ENCODE measurements at places on chromosomes 16 and 17. TPM values are rescaled to one million over a fixed set of nuclear protein-coding genes. Genes with fewer than 3 reads are reported as not detected.
A peak's percentile ranks its signal among the peaks of the same experiment; 100 is the strongest.

DNA sequence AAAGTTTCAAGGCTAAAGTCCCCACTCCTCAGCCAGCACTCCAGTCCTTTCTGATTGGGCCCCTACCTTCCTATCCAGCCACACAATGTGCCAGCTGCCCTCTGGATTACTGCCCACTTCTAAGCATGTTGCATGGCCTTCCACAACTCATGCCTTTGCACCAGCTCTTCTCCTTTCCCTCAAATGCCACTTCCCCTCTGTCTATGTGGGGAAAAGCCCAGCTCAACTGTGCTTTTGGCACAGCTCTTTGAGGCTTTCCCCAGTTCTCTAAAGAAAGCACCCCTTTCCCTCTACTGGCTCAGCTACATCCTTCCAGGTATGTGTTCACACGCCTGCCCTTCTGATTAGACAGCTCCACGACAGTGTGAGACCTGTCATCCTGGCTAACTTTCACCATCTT, 18.5 kb downstream of the GTF3C1 start:
- DNase-seq: no peak

GRCh38 chr16:77064037-77064436, 127.0 kb upstream of the MON1B start:
- no peak for DNase-seq

- peak; percentile 34 for DNase-seq
Observed at GRCh38 chr17:10135539-10136257, 62.7 kb downstream of the GAS7 start.

- no peak for DNase-seq
Observed at GRCh38 chr17:40963838-40964237, 2.9 kb downstream of the KRT39 start.

- DNase-seq: peak; percentile 78
Observed at GRCh38 chr16:56866955-56867830, 2.2 kb downstream of the SLC12A3 start.

- no peak for DNase-seq
Observed at GRCh38 chr16:2970563-2970962, 1.4 kb downstream of the PAQR4 start.

GRCh38 chr17:412211-413015, 59.8 kb upstream of the RPH3AL start:
- peak; percentile 51 for DNase-seq

- DNase-seq: no peak
Observed at GRCh38 chr17:19457046-19457445, 46.0 kb downstream of the RNF112 start.

- no peak for DNase-seq
Observed at GRCh38 chr17:4341616-4341977, 24.9 kb downstream of the UBE2G1 start.

DNA sequence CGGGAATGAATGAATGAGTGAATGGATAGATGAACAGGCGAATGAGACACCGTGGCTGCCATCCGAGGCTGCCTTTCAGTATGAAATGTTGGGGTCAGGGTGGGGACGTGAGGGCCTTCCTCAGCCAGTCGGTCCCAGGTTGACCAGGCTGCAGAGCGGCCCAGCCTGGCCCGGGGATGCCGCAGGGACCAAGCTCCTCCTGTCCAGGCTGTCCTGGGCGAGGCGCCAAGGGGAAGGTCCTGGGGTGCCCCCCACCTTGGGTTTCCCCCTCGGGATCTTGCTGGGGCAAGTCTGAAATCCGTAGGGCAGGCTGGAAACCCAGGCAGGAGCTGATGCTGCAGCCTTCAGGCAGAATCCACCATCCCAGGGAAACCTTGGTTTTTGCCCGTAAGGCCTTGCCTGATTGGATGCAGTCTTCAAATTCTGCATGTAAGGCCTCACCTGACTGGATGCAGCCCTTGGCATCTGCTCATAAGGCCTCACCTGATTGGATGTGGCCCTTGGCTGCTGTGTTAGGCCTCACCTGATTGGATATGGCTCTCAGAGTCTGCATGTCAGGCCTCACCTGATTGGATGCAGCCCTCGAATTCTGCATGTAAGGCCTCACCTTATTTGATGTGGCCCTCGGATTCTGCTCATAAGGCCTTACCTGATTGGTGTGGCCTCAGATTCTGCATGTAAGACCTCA, 61.7 kb upstream of the ZNF469 start:
- no peak for DNase-seq

DNA sequence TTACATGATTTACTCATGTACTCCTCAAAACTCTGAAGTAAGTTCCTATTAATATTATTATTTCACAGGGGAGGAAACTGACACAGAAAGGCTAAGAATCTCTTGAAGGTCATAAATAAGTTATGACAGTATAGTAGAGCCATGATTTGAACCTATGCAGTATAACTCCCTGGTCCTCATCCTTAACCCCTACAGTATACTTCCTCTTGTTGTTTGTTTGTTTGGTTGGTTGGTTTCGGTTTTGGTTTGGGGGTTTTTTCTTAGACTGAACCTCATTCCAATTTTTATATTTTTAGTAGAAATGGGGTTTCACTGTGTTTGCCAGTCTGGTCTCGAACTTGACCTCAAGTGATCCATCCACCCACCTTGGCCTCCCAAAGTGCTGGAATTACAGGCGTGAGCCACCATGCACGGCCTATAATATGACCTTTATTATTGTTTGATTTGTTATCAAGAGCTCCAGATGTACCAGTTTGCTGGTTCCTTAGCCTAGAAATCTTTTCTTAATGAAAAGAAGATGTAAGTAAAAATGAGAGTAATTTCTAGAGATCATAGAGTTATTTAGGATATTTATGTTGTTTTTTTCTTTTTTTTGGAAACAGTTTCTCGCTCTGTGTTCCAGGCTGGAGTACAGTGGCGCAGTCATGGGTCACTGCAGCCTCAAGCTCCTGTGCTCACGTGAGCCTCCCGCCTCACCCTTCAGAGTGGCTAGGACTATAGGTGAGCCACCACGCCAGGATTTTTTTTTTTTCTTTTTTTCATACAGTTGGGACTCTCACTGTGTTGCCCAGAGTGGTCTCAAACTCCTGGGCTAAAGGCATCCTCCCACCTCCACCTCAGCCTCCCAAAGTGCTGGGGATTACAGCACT, 4.8 kb downstream of the PRR11 start:
- DNase-seq: no peak

DNA sequence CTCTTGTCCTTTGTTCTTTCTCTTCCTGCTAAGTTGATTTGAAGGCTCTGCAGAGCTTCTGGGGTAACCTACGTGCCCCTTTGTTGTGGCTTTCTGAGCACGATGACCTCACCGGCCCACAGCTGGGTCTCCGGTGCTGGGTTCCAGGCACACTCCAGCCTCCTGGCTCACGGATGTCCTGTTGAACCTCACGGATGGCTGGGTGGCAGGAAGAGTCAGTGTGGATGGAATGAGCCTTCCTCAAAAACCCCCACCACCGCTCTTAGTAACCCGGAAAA, 116.0 kb downstream of the SOCS1 start:
- no peak for DNase-seq

- no peak for DNase-seq
Observed at GRCh38 chr17:72075995-72076677, 44.7 kb upstream of the SOX9 start.

- DNase-seq: no peak
Observed at GRCh38 chr17:28317966-28318758, 838 bp upstream of the TMEM97 start.

GRCh38 chr16:47366228-47366627, 94.6 kb downstream of the ITFG1 start:
- no peak for DNase-seq

GRCh38 chr16:49824593-49824992, 31.3 kb downstream of the ZNF423 start:
- DNase-seq: no peak

DNA sequence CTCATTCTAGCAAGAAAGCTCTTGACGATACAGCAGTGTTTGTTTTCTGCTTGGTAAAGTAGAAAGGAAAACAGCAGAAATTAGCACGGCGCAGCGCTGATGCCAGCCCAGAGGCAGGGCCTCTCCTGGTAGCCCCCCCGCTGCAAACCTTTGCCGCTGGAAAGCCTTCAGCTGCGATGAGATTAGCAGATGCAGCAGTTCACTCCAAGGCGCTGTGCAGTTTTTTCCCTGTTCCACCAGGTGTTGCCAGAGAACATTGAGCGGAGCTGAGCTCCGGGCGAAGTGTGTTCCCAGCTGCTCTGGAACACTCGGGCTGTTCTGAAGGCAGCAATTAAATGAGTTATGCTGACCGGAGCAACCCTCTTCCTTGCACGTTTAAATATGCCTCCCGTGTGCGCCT, 72.5 kb downstream of the RBFOX1 start:
- no peak for DNase-seq

GRCh38 chr16:15641753-15642556, 999 bp downstream of the MARF1 start:
- no peak for DNase-seq

DNA sequence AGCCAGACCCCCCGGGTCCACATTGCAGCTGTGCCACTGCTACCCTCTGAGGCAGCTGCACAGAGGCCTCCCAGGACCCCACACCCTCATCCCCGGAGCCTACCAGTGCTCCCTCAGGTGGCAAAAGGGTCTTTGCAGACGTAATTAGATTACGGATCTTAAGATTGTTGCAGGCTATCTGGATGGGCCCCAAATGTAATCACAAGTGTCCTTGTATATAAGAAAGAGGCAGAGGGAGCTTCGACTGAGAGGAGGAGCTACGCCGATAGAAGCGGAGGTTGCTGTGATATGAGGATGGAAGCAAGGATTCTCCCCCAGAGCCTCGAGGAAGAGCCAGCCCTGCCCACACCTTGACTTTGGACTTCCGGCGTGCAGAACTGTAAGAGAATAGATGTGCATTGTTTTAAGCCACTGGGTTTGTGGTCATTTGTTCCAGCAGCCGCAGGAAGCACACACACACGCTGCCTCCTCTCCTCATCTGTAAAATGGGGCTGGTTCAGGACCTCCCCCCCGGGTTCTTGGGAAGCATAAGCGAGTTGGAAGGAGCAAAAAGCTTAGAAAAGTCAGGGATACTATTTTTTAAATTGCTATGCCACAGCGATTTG, 10.5 kb upstream of the RAI1 start:
- DNase-seq: no peak

The ZG16B gene
- total RNA-seq: not detected

The NPIPB2 gene
- total RNA-seq: 3.3 TPM

The MPHOSPH6 gene
- 30.4 TPM for total RNA-seq

The KRT15 gene
- total RNA-seq: not detected

The SDF2 gene
- total RNA-seq: 58.5 TPM

The RAP1GAP2 gene
- total RNA-seq: 0.33 TPM

The BAIAP3 gene
- total RNA-seq: 0.26 TPM

The ZKSCAN2 gene
- total RNA-seq: 3.3 TPM

The MT1H gene
- not detected for total RNA-seq

The KRTAP9-8 gene
- not detected for total RNA-seq

The KLHL10 gene
- 0.33 TPM for total RNA-seq

The SPIRE2 gene
- total RNA-seq: 3.8 TPM

The DRC7 gene
- under 0.01 TPM for total RNA-seq

The GPRC5B gene
- total RNA-seq: 4.5 TPM

The TLCD3B gene
- total RNA-seq: not detected

The KIF2B gene
- total RNA-seq: not detected

The PRKCB gene
- under 0.01 TPM for total RNA-seq

The PRPSAP1 gene
- 32.7 TPM for total RNA-seq

All from fibroblast of lung (primary cell).